Right ventricle myocardium superior (tissue), 1 donor: ENCODE measurements at places on chromosomes 5 and 9. TPM values are rescaled to one million over a fixed set of nuclear protein-coding genes. Genes with fewer than 3 reads are reported as not detected.

The EQTN gene
- not detected for total RNA-seq

DNA sequence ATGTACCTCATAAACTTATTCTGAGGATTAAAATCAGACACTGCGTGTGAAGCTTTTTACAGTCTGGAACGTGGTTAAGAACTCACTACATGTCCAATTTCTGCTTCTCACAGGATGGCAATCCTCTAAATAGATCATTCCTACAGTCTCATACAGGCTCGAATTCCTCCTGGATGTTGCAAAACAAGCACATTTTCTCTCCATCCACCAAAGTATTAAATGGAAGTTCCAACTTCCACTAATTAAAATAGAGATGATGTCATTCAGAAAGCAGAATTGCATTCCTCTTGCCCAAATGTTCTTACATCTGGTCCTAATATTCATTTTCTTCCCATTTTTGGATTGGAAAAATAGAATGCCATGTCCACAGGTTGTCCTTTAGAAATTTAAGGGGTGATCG is 145.5 kb upstream of the PCA3 start:
- DNase-seq: no peak

DNA sequence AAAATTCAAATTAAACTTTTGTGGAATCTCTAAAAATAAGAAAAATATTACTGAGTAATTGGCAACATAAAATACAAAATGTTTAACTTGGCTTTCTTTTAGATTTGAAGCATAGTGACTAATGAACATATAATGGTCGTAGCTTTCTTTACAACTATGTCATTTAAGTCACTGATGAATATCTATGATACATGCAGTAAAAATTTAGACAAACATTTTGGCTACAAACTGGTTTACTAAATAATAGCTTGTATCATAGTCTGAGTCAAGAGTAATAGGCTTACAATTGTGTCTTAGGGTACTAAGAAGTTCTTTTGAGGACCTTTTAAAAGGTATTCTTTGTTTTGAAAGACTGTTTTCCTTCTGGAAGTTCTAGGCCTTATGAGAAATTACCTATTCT is 2.0 kb upstream of the APC start:
- no peak for DNase-seq

GRCh38 chr5:56737002-56737621 is 78.2 kb upstream of the MAP3K1 start:
- no peak for DNase-seq

DNA sequence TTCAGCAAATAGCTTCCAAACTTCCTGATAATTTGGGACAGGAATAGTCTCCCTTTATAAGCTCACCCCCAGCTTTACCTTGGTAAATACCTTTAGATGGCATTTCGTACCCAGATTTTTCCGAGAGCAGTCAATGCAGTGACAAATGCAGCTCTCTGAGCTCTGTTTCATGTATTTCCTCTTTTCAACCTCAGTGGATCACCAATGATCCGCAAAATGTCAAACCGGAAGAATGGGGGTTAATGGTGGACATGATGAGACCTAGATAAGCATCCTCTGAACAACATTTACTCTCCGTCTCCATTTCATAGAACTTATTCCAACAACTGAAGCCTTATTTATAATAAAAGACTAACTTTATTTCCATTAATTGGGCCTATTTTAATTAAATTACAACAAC is 227.3 kb downstream of the MCTP1 start:
- no peak for DNase-seq

DNA sequence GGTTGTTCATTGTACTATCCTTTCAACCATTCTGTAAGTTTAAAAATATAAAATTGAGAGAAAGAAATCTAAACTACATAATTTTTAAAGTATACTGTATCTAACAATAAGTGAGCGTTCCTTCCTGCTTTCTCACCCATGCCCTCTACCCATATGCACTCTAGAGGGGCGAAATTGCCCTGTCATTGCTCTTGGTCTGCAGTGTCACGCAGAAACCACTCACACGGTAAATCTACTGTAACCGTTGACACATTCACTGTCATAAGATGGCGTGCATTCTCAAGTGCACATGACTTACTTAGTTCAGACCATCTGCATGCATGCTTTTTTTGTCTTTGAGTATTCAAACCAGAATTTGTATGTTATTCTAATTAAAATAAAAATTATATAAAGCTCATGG is 55.7 kb upstream of the NIPBL start:
- no peak for DNase-seq
